NAMALWA (cell line): ENCODE measurements at places on chromosomes 11 and 22.

- DNase-seq, result no peak
Measured at GRCh38 chr11:33952805-33953204, 60.9 kb upstream of the LMO2 start.

GRCh38 chr11:44968510-44968909 lies 17.8 kb upstream of the TP53I11 start:
- no peak for DNase-seq

- no peak for DNase-seq
Measured at GRCh38 chr22:46437671-46438440, 99.6 kb downstream of the CELSR1 start.

DNA sequence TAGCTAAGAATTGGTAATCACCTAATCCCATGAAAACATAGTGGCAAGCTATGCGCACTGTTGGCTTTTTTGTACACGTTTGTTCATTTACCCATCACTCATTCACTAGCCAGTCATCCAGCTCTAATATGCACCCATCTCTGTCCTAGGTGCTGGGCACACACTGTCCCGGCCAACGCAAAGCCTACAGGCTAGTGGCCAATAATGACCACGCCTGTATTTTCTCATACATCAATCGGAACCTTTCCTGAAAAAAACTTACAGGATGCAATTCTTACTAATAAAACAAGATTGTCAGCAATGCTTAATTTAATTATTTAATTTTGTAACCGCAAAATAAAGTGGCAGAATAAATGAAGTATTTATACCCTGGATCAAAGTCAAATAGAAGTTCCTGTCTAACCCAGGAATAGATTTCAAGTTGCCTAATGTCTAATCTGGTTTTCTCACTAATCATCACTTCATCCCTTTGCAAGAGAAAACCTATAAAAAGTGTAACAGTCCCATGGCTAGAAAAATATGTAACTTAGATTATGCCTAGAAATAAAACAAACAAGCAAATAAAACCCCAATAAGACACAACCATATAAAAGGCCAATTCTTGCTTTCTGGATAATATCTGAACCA lies 143.3 kb upstream of the BLID start:
- DNase-seq, result no peak

GRCh38 chr22:43985532-43985931 lies 30.3 kb downstream of the SAMM50 start:
- no peak for DNase-seq

DNA sequence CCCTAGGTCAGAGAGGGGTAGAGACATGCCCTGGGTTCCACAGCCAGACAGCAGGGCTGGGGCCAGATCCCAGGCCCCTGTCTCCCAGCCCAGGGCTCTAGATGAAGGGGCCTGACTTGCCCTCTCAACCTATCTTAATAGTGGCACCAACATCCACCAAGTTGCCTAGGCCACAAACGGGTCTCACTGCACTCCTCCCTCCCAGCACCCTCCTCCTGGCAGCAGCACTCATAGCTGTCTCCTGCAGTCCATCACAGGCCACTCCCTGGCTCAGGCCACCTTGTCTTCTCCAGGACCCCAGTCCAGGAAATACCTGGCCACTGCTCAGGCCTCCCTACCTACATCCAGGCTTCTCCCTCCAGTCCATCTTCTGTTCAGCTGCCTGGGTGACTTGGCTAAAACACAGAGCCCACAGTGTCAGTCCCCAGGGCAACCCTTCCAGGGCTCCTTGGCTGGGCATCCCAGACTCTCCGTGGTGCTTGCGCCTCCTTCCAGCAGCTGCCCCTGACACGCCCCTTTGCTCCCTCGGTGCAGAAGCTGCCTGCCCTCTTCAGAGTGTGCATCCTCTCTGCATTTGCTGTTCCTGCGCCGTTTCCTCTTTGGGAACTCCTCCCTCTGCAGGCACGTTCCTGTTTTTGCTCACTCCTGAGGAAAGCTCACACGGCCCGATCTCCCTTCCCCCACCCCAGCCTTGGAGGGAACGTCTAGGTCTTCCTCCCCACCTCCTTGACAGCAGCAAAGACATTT lies 40.5 kb downstream of the LRRC32 start:
- DNase-seq, result no peak

DNA sequence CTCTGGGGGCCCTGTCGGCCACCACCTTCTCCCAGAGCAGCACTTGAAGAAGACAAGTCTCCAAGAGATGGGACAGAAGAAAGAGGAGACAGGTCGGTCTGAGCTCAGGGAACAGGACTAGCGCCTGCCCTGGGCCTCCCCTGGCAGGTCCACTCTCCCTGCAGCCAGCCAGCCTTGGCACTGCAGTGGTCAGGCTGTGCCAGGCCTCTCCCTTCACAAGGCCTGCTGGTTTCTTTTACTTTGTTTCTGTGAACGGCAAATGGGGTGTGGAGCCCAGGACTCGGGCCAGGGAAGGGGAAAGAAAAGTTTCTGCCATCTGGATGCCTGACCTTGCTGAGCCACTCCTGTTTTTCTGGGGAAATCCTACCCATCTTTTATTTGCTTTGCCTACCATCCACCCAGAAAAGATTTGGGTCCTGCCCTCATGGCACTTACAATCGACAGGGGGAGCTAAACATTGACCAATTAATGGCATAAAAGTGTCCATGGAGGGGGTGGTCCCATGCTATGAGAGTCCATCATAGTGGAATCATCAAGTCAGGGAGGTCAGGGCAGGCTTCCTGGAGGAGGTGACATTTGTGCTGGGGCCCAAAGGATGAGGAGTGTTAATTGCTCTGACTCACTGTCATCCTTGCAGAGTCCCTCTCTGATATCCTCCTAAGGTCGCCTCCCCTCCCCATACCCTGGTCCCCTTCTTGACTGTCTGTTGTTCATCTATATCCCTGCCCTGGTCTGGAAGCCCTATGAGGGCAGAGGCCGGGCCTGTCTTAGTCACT lies 65.2 kb downstream of the NFAM1 start:
- DNase-seq, result no peak

GRCh38 chr11:107741044-107741823 lies 29.4 kb upstream of the SLN start:
- DNase-seq, result peak; percentile 59

GRCh38 chr11:70463478-70464255 lies 65.3 kb downstream of the CTTN start:
- no peak for DNase-seq

DNA sequence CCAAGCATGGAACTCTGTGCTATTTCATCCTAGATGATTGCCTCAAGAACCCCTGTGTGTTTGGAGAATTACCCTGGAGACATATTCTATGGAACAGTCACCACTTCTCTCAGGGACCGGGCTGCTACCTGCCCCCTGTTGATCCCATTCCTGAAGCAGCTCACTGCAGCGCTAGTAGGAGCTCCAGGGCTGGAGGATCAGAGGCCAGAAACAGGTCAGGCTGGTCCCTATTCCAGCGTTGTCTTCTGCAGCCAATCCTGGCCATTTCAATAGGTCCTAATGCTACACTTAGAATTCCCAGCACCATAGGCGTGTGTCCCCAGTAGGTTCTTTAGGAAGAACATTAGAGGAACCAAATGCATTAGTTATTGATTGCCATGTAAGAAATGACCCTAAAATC lies 48.9 kb downstream of the BTG4 start:
- no peak for DNase-seq

DNA sequence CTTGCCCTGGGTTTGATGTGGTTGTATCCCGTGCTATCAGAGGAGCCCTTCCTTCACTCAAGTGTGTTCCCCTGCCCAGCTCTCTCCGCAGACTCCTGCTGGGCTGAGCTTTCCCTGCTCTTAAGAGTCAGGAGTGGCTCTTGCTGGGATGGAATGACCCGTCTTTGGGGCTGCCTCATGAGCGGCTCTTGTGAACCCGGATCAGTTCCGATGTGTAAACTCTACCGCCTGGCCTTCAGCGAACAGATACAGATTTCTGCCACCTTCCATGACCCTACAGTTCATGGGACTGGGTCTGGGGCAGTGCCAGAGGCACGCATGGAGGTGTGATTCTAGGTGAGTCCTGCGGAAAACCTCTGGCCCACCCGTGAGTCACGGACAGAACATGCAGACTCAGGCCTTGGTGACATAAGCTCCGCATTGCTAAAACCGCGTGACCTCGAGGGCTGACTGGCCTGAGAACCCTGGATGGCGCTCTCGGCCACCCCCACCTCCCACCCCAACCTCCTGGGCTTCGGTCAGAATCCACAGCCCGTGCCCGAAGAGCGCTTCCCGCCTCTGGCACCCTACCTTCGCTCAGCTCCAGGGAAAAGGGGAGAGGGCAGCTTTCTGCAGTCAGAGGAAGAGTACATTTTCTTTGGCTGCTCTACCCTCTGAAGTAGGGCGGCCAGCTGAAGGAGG lies 1.3 kb upstream of the ZBTB16 start:
- DNase-seq, result no peak

- no peak for DNase-seq
Measured at GRCh38 chr11:42526426-42526825, 785.4 kb upstream of the API5 start.

DNA sequence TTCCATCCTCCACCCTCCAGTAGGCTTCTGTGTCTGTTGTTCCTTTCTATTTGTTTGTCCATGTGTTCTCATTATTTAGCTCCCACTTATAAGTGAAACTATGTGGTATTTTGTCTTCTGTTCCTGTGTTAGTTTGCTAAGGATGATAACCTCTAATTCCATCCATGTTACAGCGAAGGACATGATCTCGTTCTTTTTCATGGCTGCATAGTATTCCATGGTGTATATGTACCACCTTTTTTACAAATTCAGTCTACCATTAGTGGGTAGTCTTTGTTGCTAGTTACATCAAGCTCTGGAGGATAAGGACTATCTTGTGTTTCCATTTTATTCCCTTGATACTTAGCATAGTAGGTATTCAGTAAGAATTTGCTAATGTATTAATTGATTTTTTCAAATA lies 664.2 kb upstream of the FAT3 start:
- DNase-seq, result no peak

GRCh38 chr11:72423840-72424239 lies 10.5 kb downstream of the CLPB start:
- DNase-seq, result no peak

DNA sequence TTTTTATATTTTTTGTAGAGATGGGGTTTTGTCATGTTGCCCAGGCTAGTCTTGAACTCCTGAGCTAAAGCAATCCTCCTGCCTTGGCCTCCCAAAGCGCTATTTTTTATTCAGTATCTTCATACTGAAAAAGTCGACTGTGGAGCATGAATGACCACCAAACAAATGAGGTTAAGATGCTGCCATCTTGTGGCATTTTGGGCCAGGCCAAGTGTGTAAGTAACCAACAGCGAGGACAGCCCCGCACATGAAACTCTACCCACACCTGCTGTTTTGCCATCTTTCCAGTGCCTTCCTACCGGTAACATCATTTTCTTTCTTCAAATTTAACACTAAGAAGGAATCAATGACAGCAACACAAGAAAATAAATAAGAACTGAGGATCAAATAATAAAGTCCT lies 32.2 kb upstream of the AQP11 start:
- DNase-seq, result peak; percentile 45

DNA sequence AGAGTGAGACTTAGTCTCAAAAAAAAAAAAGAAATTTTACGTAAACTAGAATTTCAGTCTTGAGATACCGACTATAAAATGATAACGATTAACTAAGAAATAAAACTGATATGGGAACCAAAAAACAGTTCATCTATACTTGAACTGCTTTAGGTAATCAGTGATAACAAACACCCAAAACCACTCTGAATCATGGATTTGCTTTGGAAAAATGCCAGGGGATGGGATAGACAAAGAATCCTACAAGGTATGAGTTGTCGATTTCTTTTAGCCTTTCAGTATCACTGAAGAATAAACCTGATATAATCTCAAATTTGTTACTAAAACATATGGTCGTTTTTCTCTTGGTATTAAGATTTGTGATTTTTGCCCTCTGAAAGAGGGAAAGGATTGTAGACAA lies 13.7 kb downstream of the CSTF3 start:
- no peak for DNase-seq

GRCh38 chr22:48886604-48887393 lies 940.9 kb downstream of the BRD1 start:
- DNase-seq, result no peak

- DNase-seq, result no peak
Measured at GRCh38 chr11:18080451-18080850, 25.4 kb downstream of the SAAL1 start.

DNA sequence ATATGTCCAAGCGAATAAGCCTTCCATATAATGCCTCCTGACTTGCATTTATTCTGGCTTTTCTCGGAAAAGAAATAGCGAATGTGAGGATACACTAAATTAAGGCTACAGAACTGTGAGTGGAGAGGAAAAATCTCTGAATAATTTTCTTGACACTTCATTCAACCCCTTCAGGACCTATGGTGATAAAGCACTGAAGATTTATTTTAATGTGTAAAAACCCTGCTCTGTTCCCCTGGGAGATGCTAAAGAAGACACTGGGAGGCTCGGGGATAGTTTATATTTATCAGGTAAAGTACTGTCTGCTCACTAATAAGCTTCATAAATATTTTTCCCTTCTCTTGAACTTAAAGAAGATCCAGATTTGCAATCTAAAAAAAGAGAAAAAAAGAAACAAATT lies 895.8 kb downstream of the OPCML start:
- DNase-seq, result no peak

- no peak for DNase-seq
Measured at GRCh38 chr11:134944131-134944530, 532.1 kb upstream of the B3GAT1 start.

DNA sequence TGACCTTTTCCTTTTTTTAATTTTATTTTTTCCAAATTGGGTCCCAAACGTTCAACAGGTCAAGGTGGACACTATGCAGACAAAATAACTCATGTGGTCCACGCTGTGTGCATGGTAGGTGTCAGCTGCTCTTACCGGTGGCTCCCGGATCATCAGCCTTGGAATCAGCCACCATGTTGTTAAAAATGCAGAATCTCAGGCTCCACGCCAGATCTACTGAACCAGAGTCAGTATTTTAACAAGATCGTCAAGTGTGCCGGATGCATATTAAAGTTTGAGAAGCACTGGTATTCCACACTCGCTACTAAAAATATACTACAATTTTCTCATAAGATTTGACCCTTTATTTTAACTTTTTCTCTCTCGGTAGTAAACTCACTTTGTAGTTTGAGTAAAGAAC lies 553 bp upstream of the LDLRAD3 start:
- no peak for DNase-seq

GRCh38 chr11:67054836-67055523 lies 1.7 kb upstream of the RHOD start:
- DNase-seq, result peak; percentile 55

- DNase-seq, result peak; percentile 29
Measured at GRCh38 chr22:39900306-39901227, at the start of gene GRAP2. Gene GRAP2 (plus strand): TSS chr22:39901084. CDS start chr22:39947107, 46,023 bp downstream.

- DNase-seq, result no peak
Measured at GRCh38 chr11:16262645-16262955, 93.7 kb downstream of the SOX6 start.

- DNase-seq, result no peak
Measured at GRCh38 chr22:47357493-47357892, 595.0 kb downstream of the TBC1D22A start.

DNA sequence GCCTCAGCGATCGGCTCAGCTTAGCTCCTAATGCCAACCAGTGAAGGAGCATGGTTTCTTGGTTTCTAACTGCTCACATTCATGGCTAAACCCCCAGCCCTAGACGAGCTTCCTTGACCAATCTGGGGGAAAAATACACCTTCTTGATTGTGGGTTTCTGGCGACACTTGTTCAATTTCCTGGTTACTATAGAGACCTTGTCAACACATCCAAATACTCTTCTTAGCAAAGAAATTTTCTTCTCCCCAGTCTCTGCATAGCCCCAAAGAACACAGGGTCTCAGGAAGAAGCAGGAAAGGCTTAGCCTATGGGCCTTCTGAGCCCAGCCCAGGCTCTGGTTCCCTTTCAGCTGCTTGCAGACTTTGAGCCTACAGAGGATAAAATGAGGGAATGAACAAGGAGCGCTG lies 88.5 kb upstream of the SYT13 start:
- peak; percentile 33 for DNase-seq

GRCh38 chr11:34549271-34549670 lies 35.7 kb upstream of the ELF5 start:
- no peak for DNase-seq

GRCh38 chr11:28490773-28491382 lies 382.7 kb downstream of the METTL15 start:
- no peak for DNase-seq
